Left lung (tissue), 14 donors: ENCODE measurements at places on chromosomes 1 and 21. TPM values are rescaled to one million over a fixed set of nuclear protein-coding genes. Genes with fewer than 3 reads are reported as not detected.
A peak's percentile ranks its signal among the peaks of the same experiment; 100 is the strongest.

The PGLYRP3 gene
- not detected for total RNA-seq

The CNN3 gene
- total RNA-seq: 290 TPM

The PADI2 gene
- total RNA-seq: 35.4 TPM

The ZNF672 gene
- 31.2 TPM for total RNA-seq

The ADGRL4 gene
- total RNA-seq: 11.8 TPM

The AMY1B gene
- total RNA-seq: 5.2 TPM

The AMY1C gene
- 30.9 TPM for total RNA-seq

The RNU11 gene
- total RNA-seq: not detected

The CHI3L1 gene
- 74.9 TPM for total RNA-seq

GRCh38 chr1:231723146-231723545 lies 96.6 kb downstream of the DISC1 start:
- no peak overlapping the region for H3K27ac ChIP-seq
- no peak for DNase-seq
- no peaks in the 10 kb centered on the region for H3K27me3 ChIP-seq
- no peak overlapping the region for H3K4me3 ChIP-seq
- H3K36me3 ChIP-seq: no peaks in the 10 kb centered on the region

DNA sequence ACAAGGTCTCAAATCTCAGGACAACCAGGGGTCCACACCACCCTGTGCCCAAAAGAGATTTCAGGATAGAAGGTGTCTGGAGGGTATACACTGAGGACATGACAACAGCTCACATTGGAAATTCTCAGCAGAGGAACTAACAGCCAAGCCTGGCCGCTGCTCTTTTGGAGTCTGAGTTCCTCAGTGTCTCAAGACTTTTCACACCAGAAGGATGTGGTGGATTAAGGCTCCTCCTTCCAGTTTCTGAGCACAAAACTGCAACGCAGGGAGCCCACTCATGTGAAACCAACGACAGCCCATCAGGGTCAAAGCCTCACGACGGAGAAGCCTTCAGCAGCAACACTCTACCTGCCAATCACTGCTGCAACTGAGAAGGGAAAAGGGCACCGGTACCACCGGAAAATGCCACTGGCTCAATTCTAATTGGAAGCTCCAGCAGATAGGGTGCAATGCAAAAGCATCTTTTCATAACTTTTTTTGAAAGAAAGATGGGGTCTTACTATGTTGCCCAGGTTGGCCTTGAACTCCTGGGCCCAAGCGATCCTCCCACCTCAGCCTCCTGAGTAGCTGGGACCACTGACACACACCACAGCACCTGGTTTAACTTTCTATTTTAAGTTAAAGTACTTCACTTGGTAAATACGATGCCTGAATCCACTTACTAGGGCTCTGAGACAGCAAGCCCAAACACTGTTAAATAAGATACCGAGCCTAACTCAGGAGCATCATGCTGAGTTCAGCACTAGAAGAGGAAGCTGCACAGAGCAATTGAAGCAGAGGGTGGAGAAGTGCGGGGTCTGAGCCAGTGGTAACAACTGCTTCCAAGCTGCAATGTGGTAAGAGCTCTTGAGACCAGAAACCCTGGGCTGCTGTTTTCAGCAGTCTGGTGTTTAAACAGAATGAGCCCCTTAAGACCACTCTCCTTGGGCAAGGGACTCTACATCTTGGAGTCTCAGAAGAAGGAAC lies 7.8 kb downstream of the CAPZB start:
- no peak for DNase-seq
- H3K27me3 ChIP-seq: no peaks in the 10 kb centered on the region
- peak overlapping the region; percentile 90 for H3K27ac ChIP-seq
- H3K36me3 ChIP-seq: no peaks in the 10 kb centered on the region
- H3K4me1 ChIP-seq: peaks cover 97% of the 10 kb centered on the region
- no peak overlapping the region for H3K4me3 ChIP-seq

- H3K4me1 ChIP-seq: no peaks in the 10 kb centered on the region
- no peaks in the 10 kb centered on the region for H3K36me3 ChIP-seq
- no peak overlapping the region for H3K27ac ChIP-seq
- peak; percentile 22 for DNase-seq
- H3K4me3 ChIP-seq: no peak overlapping the region
- H3K27me3 ChIP-seq: no peaks in the 10 kb centered on the region
These were observed 65.5 kb downstream of the DMRTB1 start for GRCh38 chr1:53524428-53525375.

DNA sequence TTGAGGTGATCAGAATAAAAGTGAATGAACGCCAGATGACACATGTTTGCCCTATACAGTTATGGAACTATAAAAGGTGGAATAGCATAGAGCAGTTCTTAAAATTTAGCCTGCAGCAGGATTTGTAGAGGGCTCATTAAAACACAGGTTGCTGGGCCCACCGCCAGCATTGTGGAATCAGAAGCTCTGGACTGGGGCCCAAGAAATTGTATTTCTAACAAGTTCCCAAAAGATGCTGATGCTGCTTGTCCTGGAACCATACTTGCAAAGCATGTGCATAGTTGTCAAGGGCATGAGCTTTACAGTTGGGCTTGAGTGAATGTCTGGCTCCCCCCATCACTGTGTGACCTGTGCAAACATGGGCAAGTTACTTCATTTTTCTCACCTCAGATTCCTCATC lies 37.5 kb upstream of the LRRC53 start:
- no peak overlapping the region for H3K27ac ChIP-seq
- H3K36me3 ChIP-seq: no peaks in the 10 kb centered on the region
- H3K4me1 ChIP-seq: no peaks in the 10 kb centered on the region
- DNase-seq: no peak
- H3K4me3 ChIP-seq: no peak overlapping the region
- H3K27me3 ChIP-seq: no peaks in the 10 kb centered on the region

DNA sequence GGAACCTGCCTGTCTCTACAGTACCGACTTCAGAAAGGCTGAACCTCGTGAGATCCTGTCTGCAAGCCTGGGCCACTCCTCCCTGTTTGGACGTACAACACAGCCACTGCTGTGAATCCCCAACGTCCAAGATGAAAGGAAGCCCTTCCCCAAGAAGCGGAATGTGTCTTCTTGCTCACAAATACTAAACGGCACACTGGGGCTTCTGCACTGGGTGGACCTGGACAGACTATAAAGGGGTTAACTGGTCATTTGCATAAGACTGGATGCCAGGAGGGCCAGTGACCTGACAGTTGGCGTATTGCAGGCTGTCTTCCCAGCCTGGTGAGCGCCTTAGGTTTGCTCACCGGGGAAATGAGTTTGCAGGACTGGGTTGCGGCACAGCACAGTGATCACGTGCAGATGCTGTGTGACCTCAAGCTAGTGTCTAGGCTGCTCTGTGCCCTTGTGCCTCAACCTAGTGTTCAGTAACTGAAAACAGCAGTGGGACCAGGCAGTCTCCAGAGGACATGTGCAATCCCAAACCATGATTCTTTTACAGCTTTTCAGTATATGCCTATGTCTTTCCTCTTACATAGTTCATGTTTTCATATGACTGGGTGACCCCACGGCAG lies 19.5 kb upstream of the AJAP1 start:
- no peaks in the 10 kb centered on the region for H3K36me3 ChIP-seq
- H3K27me3 ChIP-seq: peaks cover 64% of the 10 kb centered on the region
- no peak overlapping the region for H3K4me3 ChIP-seq

GRCh38 chr1:66852870-66853269 lies 51.8 kb upstream of the INSL5 start:
- no peak for DNase-seq
- H3K4me1 ChIP-seq: no peaks in the 10 kb centered on the region
- H3K36me3 ChIP-seq: no peaks in the 10 kb centered on the region
- H3K27me3 ChIP-seq: no peaks in the 10 kb centered on the region
- H3K27ac ChIP-seq: no peak overlapping the region

DNA sequence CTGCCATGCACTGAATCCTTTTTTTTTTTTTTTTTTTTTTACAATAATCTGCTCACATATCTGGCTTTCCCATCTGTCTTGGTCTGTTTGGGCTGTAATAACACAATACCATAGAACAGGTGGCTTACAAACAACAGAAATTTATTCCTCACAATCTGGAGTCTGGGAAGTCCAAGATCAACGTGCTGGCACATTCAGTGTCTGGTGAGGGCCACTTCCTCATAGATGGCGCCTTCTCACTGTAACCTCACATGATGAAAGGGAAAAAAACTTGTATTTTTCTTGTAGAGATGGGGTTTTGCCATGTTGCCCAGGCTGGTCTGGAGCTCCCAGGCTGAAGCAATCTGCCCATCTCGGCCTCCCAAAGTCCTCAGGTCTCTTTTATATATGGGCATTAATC lies 13.0 kb upstream of the PARP1 start:
- H3K4me1 ChIP-seq: no peaks in the 10 kb centered on the region
- H3K27me3 ChIP-seq: no peaks in the 10 kb centered on the region
- DNase-seq: no peak

DNA sequence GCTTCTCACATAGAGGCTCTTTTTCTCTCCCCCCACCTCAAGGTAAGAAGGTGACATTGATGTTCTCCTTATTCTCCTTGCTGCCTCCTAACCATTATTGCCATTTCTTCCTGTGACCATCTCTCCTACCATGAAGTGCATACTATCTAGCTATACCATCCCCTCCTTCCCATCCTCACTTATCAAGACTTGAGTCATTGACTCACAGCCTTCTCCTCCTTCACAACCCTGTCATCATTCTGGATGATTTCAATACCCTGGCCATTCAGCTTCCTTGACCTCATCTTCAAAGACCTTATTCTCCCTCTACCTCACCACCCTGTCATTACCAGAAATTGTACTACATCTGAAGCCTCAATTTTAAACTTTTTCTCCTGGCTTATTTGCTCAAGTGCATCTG lies 10.9 kb upstream of the HIPK1 start:
- H3K27me3 ChIP-seq: no peaks in the 10 kb centered on the region
- DNase-seq: no peak
- no peaks in the 10 kb centered on the region for H3K36me3 ChIP-seq
- no peak overlapping the region for H3K4me3 ChIP-seq
- H3K27ac ChIP-seq: no peak overlapping the region

DNA sequence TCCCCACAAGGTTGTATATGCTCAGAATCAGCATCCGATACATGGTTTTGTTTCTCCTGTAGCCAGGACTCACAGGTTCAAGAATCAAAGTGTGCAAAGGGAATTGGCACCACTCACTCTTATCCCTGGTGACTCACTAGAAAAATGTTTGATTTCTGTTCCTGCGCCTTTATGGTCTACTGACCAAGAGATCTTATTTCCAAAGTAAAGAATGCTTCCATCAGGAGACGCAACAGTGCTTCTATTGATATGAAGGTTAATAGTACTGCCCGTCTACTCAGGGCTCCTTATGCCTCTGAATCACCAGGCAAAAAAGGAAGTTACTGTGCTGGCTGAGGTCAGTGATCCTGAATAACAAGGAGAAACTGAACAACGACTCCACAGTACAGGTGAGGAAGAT lies 1392.0 kb upstream of the PRMT6 start:
- H3K27ac ChIP-seq: no peak overlapping the region
- no peaks in the 10 kb centered on the region for H3K4me1 ChIP-seq
- H3K36me3 ChIP-seq: no peaks in the 10 kb centered on the region

DNA sequence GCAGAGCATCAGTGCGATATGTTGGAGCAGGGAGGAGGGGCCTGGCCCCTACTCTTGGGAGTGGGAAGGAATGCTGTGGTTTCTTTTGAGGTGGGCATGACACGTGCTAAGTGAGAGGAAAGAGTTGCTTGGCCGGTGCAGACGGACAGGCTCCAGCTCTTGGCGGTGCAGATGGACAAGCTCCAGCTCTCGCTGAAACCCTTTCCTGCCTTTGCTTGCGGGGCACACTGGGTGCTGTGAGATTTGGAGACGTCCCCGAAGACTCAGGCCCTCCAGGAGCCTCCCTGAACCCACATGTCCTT lies 15.9 kb downstream of the PDXK start:
- H3K27ac ChIP-seq: peak overlapping the region; percentile 49
- no peak overlapping the region for H3K4me3 ChIP-seq
- H3K36me3 ChIP-seq: peaks cover 59% of the 10 kb centered on the region
- H3K4me1 ChIP-seq: peaks cover 69% of the 10 kb centered on the region
- H3K27me3 ChIP-seq: no peaks in the 10 kb centered on the region

- H3K36me3 ChIP-seq: no peaks in the 10 kb centered on the region
- no peak overlapping the region for H3K4me3 ChIP-seq
- DNase-seq: no peak
- no peaks in the 10 kb centered on the region for H3K27me3 ChIP-seq
These were observed 15.9 kb downstream of the RCAN1 start for GRCh38 chr21:34598931-34599400.

GRCh38 chr1:234572966-234573365 lies 37.0 kb downstream of the IRF2BP2 start:
- H3K4me1 ChIP-seq: no peaks in the 10 kb centered on the region
- no peak overlapping the region for H3K27ac ChIP-seq
- no peaks in the 10 kb centered on the region for H3K27me3 ChIP-seq
- DNase-seq: no peak

GRCh38 chr1:67811781-67812180 lies 21.5 kb downstream of the GNG12 start:
- H3K27me3 ChIP-seq: no peaks in the 10 kb centered on the region
- peak; percentile 49 for DNase-seq
- peaks cover 12% of the 10 kb centered on the region for H3K4me1 ChIP-seq
- H3K36me3 ChIP-seq: no peaks in the 10 kb centered on the region
- no peak overlapping the region for H3K4me3 ChIP-seq

DNA sequence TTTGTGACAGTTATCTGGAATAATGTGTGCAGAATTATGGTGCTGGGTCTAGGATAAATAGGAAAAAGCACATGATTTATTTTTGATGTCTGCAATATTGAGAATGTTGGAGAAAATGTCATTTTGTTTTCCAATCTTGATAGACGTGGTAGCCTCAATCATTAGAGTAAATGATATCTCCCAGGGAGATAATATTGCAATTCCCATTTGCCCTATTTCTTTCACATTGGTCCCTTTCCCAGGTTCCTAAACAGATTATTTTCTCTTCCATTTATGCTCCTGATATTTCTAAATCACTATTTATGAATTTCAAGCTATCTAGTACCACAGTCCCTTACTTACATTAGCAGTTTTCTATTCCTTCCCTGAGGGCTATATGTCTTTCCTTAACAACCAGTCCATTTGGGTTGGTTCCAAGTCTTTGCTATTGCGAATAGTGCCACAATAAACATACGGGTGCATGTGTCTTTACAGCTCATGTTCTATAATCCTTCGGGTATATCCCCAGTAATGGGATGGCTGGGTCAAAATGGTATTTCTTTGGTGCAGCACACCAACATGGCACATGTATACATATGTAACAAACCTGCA lies 447.3 kb downstream of the PLA2G4A start:
- no peak overlapping the region for H3K27ac ChIP-seq
- no peak overlapping the region for H3K4me3 ChIP-seq
- H3K36me3 ChIP-seq: no peaks in the 10 kb centered on the region
- no peak for DNase-seq
- no peaks in the 10 kb centered on the region for H3K4me1 ChIP-seq

DNA sequence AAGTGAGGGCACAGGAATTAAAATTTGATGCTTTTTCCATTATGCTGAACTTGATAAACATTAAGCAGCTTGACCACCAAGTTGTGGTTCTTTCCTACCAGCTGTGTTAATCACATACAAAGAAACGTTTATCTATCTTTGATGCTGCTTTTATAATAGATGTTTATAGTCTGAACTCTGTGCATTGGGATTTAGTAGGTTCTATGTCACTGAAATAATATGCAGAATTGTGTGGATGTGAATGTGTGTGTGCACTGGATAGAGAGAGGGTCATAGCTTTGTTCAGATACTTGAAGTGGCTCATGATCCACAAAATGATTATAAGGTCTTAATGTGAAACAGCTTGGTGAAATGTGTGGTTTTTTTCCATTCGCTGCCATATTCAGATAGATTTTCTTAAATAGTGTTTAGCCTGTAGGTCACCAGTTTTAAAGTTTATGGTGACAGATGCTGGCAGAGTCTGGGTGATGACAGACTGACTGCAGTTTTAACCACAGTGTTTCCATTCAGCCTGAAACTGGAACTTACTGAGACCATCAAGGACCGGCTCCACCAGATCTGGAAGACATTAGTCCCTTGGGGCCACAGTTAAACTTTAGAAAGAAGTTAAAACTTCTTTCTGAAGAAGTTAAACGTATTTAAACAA lies 10.2 kb downstream of the DDI2 start:
- no peak overlapping the region for H3K27ac ChIP-seq
- H3K36me3 ChIP-seq: peaks cover 56% of the 10 kb centered on the region
- peak; percentile 70 for DNase-seq
- peaks cover 42% of the 10 kb centered on the region for H3K4me1 ChIP-seq
- no peak overlapping the region for H3K4me3 ChIP-seq
